ENCODE measurements at places on chromosomes 16 and 17.

DNA sequence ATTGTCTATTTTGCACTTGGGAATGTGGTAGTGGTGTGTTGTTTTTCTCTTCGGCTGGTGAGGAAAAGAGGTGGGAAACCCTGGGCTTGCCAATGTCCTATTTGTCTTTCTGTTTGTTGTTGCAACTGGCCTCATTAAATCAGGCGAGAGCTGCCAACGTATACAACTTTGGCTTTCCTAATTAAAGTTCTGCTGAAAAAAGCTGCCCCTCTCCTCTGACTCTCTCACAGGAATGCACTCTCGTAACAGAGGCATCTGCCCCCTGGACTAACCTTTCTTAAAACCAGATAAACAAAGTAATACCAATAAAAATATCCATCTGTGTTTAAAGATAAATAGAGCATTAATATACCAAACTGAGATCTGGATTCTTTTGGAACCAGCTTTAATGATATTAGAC, 7.8 kb downstream of the CDRT15 start:
- no peak for DNase-seq

- no peak for DNase-seq
Observed at GRCh38 chr16:48372744-48373143, 12.5 kb downstream of the SIAH1 start.

DNA sequence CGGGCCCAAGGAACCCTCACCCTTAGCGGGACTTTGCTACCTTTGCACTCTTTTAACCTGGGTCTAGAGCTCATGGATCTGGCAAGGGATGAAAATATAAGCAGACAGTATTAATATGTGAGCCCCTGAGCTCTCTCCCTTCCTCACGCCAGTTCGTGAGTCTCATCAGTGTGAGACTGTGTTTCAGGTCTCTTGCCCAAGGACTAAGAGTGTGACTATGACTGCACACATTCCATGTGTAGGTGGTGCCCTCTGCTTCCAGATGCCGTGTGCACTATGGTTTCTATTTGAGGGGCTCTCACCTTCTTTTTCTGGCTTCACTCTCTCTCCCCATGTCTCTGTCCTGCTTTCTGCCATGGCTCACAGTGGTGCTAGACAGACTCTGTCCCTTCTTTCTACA, 40.5 kb downstream of the DHRS7B start:
- DNase-seq, result no peak

DNA sequence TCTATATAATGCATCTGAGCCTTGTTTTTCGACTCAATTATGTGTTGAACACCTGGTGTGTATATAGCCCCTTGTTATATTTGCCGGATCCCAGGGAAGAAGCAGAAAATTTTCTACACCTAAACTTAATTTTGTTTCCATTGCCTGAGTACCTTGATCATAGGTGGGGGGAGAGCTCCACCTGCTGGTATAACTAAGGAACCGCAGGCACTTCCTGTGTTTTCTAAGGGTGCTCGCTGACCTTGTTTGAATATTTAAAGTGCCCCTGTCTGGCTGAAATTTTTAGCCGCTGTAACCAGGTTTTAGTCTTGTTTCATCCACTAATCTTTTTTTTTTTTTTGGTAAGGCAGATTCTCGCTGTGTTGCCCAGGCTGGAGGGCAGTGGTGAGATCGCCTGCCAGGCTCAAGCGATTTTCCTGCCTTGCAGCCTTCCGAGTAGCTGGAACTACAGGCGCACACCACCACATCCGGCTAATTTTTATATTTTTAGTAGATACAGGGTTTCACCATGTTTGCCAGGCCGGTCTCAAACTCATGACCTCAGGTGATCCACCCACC, 6.5 kb upstream of the NUBP1 start:
- peak; percentile 54 for DNase-seq

DNA sequence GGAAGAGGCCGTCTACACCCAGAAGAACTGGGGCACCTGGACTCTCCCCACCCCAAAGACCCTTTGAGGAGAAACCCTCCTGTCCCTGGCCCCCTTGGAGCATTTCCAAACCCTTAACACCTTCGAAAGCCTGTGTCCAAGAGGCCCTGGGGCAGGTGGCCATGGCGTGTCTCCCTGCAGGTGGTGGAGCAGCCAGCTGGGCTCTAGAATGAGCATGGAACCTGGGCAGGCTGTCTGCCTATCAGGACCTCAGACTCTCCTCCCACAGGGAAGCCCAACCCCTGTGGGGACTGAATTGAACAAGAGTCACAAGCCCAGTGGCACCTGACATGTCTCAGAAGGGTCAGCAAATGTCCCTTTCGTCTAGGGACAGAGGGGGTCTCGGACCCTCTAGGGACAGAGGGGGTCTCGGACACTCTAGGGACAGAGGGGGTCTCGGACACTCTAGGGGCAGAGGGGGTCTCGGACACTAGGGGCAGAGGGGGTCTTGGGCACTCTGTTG, 8.4 kb downstream of the CBX4 start:
- DNase-seq, result no peak

GRCh38 chr16:83586461-83587200, 221.1 kb upstream of the HSBP1 start:
- DNase-seq, result no peak

DNA sequence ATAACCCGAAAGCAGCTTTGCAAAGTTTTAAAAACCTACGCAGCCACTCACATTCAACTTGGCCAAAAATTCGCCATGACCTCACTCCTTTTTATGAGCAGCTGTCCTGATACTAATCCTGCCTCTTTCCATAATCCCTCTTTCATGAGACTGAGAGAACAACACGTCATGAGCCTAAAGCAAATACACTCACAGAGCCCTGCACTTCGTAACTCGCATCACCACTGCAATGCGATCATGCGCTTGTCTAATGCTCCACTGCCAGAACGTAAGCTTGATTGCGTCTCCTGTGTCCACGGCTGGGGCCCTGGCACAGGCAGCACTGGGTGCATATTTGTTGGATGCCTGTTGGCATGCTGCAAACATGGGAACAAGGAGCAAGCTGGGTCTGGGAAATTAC, 36.2 kb downstream of the CDRT4 start:
- no peak for DNase-seq

GRCh38 chr17:81648013-81648706, 8.2 kb downstream of the PDE6G start:
- no peak for DNase-seq

- DNase-seq, result no peak
Observed at GRCh38 chr16:31453255-31454204, 5.8 kb upstream of the ARMC5 start.

DNA sequence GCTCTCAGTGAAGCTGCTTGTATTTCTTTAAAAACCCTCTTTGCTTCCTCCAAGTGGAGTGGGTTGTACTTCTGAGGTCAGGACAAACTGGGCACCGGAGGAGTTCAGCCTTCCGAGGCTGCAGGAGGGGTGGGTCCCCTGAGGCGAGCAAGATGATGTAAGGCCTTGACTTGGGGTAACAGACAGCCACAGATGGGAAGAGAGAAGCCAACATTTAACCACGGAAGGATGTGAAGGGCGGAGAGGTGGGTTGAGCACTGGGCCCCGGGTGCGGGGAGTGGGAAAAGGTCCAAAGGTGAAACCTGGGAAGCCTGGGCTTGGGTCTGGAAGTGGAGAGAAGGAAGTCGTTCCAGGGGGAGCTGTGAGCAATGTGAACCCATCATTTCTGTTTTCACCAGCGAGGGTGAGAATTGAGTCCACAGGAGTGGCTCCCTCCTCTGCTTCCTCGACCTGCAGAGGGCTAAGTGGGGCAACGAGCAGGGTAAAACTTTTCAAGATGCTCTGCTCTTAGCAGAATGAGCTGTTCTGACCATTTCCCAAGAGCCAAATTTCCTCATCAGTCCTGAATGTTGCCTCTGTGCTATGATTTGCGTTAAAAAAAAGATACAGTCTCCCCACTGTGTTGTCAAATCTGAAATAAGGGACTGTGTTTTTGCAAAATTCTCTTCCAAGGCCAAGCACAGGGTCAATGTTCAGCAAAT, 137.7 kb upstream of the CRHR1 start:
- no peak for DNase-seq

- DNase-seq, result no peak
Observed at GRCh38 chr16:88650749-88651275, at the start of gene CYBA. TSS of gene CYBA (minus strand) at chr16:88651053. CDS start at chr16:88651013, 40 bp downstream.

DNA sequence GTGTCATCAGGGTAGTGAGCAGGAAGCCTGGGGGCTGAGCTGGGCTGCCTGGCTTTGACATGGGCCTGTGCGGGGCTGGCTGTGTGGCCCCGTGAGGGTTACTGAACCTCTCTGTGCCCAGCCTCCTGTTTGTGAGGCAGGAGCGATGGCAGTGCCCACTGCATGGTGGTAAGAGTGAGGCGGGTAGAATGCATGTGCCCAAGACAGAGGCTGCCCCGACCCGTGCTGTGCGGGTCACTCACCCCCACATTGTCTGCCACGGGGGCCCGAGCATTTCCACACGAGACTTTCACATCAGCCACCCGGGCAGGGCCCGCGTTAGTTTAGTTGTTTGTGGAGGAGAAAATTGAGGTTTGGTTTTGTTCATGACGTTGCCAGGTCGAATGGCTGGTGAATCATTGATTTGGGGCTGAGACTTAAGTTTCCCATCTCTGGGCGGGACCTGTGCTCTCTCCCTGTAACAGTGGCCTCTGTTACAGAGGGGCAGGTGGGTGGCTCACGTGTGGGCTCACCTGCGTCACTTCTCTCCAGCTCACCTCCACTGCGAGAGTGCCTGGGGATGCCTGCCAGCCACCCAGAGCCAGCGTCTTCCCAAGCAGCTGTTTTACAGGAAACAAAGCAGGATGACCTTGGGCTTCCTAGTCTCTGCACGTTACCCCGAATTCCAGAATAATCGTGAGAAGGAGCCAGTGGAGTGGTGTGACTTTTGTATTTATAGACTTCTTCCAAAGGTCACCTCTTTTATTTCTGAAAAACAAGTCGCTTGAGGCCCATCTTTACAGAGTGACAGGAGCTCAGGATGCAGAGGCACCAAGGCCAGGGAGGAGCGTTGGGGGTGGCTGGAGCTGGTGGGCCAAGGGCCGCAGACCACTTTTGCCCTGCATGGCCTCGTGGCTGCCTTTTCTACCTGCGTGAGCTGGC, 150.6 kb downstream of the RPTOR start:
- DNase-seq, result no peak

- no peak for DNase-seq
Observed at GRCh38 chr16:56988161-56988947, 1.0 kb upstream of the NLRC5 start.

GRCh38 chr16:88327561-88328312, 55.0 kb upstream of the ZNF469 start:
- no peak for DNase-seq

GRCh38 chr16:11405331-11406176, 60.3 kb downstream of the RMI2 start:
- DNase-seq, result no peak

GRCh38 chr17:36755586-36755985, 154.2 kb downstream of the MRM1 start:
- DNase-seq, result no peak

DNA sequence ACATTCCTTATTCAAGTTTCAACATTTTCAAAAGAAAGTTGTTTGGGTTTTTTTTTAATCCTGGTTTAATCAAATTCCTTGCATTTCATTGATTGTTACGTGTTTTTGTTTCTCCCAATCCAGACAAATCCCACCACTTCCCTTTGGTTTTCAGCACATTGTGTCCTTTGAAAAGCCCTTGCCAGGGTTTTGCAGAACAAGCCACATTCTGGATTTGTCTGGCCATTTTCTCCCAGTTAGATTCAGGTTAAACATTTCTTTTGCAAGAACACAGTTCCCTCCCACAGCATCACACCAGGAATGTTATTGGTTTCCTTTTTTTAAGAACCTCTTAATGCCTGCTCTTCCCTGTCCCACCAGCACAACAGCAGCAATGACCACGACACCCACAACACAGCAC, 278.0 kb upstream of the SALL1 start:
- no peak for DNase-seq

GRCh38 chr16:85536073-85536410, 77.1 kb upstream of the GSE1 start:
- DNase-seq, result no peak

GRCh38 chr16:68884401-68884800, 41.1 kb downstream of the TANGO6 start:
- DNase-seq, result no peak

DNA sequence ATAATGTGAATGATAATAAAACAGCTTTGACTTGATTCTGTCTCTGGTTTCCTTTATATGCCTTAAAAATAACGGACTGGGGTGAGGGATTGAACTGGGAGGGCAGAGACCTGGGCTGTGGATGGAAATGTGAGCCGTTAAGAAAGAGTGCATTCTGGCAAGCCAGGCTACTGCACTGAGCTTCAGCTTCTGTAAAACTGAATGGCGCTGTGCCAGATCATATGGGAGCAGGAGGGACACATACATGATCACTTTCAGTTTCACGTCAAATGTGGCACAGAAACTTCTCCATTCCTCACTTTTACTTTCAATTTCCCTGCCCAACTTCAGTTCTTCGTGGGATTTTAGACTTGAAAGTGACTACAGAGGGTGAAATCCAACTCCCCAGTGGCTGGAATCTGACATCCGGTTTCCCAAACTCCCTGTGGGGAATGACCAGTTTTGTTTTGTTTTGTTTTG, 1.1 kb downstream of the MT2A start:
- peak; percentile 47 for DNase-seq

DNA sequence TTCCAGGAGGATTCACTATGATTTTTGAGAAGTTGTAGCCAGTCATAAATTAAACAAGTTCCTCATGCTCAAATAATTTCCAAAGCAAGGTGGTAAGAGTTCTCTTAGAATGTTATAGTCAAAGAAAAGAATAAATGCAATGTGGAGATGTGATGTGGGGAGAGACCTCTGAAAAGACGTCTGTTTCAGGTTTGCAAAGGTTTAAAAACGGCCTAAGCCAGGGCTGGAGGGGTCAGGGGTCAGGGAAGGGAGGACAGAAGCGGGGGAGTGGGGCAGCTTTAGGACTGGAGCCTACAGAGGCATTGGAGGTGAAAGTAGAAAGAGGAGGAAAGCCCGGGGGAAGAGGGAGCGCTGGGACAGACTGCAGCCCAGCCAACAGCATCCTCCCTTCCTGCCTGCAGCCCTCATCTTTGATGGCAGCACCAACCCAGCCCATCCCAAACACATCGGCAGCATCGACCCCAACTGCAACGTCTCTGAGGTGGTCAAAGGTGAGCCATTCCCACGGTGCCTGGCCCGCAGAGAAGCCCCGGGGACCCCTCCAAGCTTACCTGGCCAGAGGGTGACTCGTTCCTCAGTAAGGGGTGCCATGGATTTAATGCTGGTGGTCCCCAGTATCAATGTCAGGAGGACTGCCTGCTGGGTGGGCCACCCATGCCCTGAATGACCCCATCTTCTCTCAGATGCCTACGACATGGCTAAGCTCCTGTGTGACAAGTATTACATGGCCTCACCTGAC, 11.4 kb downstream of the PDK2 start:
- no peak for DNase-seq

DNA sequence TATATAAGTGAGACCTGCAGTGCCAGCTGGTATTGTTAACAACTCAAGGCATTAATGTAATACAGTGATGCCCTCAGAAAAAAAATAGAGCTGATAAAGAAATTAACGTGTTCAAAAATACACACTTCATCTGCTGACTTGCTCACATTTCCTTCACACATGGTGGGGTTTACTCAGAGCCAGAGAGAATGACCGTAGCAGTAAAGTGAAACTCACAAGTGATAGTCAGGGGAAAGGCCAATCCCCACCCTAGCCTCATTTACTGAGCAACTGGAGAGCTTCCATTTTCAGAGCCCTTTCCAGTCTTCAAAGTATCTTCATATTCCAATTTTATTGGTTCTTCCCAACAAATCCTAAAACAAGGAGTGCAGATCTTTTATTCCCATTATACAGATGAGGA, 74.0 kb upstream of the HLF start:
- no peak for DNase-seq

GRCh38 chr17:4632581-4632920, 8.9 kb downstream of the ALOX15 start:
- no peak for DNase-seq
